ENCODE measurements at places on chromosomes 4 and X.
A peak's percentile ranks its signal among the peaks of the same experiment; 100 is the strongest.

- no peak overlapping the region for H3K27ac ChIP-seq
- DNase-seq, result no peak
- no peaks in the 10 kb centered on the region for H3K27me3 ChIP-seq
- no peaks in the 10 kb centered on the region for H3K4me1 ChIP-seq
- H3K4me3 ChIP-seq, result no peak overlapping the region
Measured at GRCh38 chrX:123093792-123094191, 90.3 kb upstream of the GRIA3 start.

- DNase-seq, result no peak
- peaks cover 11% of the 10 kb centered on the region for H3K4me1 ChIP-seq
- H3K4me3 ChIP-seq, result no peak within 1 kb of the TSS
- H3K27ac ChIP-seq, result no peak within 1 kb of the TSS
- H3K27me3 ChIP-seq, result peaks cover 51% of the 10 kb centered on the region
Measured at GRCh38 chr4:121380776-121381462, at the start of gene QRFPR. Gene QRFPR, minus strand, starts transcription at chr4:121381018. Its CDS starts 371 bp downstream, at chr4:121380647.

- no peak overlapping the region for H3K27ac ChIP-seq
- H3K36me3 ChIP-seq, result no peaks in the 10 kb centered on the region
- DNase-seq, result peak; percentile 55
- no peaks in the 10 kb centered on the region for H3K27me3 ChIP-seq
- no peak overlapping the region for H3K4me3 ChIP-seq
- H3K4me1 ChIP-seq, result no peaks in the 10 kb centered on the region
Measured at GRCh38 chrX:23694606-23695005, 27.3 kb downstream of the PRDX4 start.

DNA sequence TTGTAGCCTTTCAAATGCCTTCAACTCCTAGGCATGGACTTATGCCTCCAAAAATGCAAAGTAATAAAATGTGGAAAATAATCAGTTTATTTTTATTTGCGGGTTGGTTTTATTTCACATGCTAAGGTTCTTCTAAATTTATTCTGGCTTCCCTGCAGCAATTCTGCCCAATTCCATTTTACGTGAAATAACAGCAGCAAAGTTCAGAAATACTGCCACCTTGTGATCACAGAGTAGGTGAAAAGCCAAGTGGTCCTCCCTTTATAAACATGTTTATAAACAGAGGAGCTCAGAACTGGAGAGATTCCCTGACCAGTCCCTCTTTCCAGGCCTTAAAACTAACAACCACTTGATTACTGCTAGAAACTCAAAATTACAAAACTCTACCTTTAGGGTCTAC is 14.7 kb upstream of the DCHS2 start:
- peaks cover 3% of the 10 kb centered on the region for H3K4me1 ChIP-seq
- no peak overlapping the region for H3K27ac ChIP-seq
- no peaks in the 10 kb centered on the region for H3K36me3 ChIP-seq
- H3K27me3 ChIP-seq, result peaks cover 6% of the 10 kb centered on the region

DNA sequence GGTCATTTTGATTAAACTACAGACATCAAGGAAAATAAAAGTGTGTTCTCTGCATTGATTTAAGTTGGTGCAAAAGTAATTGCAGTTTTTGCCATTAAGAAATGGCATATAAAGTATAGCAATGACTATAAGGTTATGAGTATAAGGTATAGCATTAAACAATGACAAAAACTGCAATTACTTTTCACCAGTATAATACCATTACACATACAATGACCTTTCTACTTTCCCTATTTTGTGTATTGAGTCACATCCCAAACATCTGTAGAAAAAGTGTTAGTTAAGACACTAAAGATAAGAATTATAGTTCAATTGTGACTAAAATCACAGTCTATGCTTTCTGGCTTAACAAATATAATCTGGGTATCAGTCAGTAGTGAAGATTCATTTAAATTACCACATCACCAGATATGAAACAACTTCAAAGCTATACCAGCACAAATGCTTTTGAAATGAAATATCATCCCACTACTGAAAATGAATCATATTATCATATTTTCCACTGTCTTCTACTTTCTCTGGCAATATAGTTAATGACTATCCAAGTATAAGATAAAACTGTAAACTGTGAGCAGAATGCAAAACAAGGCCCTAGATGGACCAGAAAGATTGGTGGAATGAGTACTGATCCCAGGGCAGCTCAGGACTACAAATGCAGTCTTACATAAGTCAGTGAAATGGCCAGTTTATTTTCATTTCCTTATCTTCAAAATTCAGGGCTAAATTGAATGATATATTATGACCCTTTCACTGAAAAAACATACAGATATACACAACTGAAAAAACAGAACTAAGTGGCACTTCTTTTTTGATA is 241.1 kb downstream of the ANTXR2 start:
- DNase-seq, result no peak
- H3K27me3 ChIP-seq, result no peaks in the 10 kb centered on the region
- H3K27ac ChIP-seq, result no peak overlapping the region
- H3K4me3 ChIP-seq, result no peak overlapping the region
- no peaks in the 10 kb centered on the region for H3K4me1 ChIP-seq

DNA sequence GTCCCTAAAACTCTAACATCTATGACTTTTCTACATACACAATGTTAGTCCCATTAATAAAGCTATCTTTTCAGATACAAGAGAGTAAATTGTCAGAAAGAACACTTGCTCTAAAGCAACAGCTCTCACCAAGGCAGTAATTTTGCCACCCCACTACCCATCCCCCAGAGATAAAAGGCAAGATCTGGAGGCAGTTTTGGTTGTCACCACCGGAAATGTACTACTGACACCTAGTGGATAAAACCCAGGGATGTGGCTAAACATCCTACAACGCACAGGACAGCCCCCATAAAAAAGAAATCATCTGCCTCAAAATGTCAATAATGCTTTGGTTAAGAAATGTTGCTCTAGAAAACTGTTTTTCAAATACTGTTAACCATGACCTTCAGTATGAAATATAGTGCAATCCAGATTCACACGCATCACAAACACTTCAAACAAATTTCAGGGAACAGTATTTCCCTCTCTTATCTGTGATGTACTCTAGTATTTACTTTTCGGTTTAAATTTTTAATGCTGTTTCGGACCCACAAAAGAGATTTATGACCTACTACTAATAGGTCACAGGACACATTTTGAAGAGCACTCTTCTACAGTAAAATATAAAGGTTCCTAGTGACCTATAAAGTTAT is 5.1 kb downstream of the FBXL5 start:
- H3K4me1 ChIP-seq, result peaks cover 17% of the 10 kb centered on the region
- H3K36me3 ChIP-seq, result no peaks in the 10 kb centered on the region
- peak; percentile 29 for DNase-seq
- H3K27ac ChIP-seq, result peak overlapping the region; percentile 19

- no peak for DNase-seq
- no peaks in the 10 kb centered on the region for H3K27me3 ChIP-seq
- H3K27ac ChIP-seq, result no peak overlapping the region
- no peak overlapping the region for H3K4me3 ChIP-seq
Measured at GRCh38 chrX:45348296-45348695, 147.6 kb upstream of the DIPK2B start.

DNA sequence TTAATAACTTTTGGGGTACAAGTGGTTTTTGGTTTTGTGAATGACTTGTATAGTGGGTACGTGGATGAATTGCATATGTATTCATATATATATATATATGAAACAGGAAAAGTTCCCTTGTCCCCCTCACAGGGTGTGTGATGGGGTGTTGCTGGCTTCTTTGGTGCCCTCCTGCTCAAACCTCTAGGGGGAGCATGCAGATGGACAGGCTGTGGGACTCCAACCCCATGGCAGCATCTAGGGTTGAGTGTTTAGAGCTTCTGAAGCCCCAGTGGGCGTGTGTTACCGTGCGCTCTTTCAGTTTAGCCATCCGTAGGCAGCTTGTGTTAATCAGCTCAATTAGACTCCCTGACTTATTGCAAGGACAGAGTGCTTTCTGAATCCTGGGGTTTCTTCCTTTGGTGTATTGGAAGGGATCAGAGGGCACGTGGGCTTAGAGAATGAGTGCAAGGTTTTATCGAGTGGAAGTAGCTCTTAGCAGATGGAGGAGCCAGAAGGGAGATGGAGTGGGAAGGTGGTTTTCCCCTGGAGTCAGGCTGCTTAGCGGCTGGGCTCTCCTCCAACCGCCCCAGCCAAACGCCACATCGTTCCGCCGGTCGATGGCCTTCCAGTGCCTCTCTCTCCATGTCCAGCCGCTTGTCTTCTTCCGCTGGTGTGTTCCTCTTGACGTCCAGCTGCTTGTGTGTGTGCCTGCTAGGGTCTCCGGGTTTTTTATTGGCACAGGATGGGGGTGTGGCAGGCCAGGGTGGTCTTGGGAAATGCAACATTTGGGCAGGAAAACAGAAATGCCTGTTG is 674.4 kb upstream of the LCORL start:
- no peaks in the 10 kb centered on the region for H3K36me3 ChIP-seq
- no peak for DNase-seq
- no peaks in the 10 kb centered on the region for H3K27me3 ChIP-seq
- H3K27ac ChIP-seq, result no peak overlapping the region
- H3K4me3 ChIP-seq, result no peak overlapping the region
- no peaks in the 10 kb centered on the region for H3K4me1 ChIP-seq

- H3K27me3 ChIP-seq, result no peaks in the 10 kb centered on the region
- no peaks in the 10 kb centered on the region for H3K36me3 ChIP-seq
- no peak overlapping the region for H3K27ac ChIP-seq
- DNase-seq, result no peak
- H3K4me3 ChIP-seq, result no peak overlapping the region
- H3K4me1 ChIP-seq, result no peaks in the 10 kb centered on the region
Measured at GRCh38 chrX:133699023-133699728, 283.9 kb upstream of the GPC4 start.

- no peaks in the 10 kb centered on the region for H3K4me1 ChIP-seq
- no peak for DNase-seq
- no peaks in the 10 kb centered on the region for H3K27me3 ChIP-seq
- H3K4me3 ChIP-seq, result no peak overlapping the region
- no peak overlapping the region for H3K27ac ChIP-seq
Measured at GRCh38 chr4:94827481-94828110, 69.8 kb downstream of the BMPR1B start.

DNA sequence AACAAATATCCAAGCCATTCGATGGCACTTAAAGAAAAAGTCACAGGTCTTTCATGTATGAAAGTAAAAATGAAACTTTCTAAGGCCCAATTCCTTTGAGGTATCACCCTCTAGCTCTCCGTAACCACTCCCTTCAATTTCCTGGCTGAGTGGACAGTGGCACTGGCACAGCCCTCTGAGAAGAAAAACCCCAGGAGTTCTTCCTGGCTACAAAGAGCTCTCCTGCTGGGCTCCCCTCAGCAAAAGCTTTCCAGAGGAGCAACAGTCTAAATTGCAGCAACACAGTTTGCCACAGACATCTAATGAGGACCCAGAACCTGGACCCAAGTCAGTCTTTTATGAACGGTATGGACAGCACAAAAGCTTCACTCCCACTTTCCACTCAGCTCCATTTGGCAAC is 71.8 kb downstream of the FUNDC1 start:
- no peak for DNase-seq
- no peaks in the 10 kb centered on the region for H3K27me3 ChIP-seq
- no peak overlapping the region for H3K4me3 ChIP-seq
- no peaks in the 10 kb centered on the region for H3K36me3 ChIP-seq
- no peaks in the 10 kb centered on the region for H3K4me1 ChIP-seq
